ENCODE measurements at places on chromosomes 12 and 14. TPM values are rescaled to one million over a fixed set of nuclear protein-coding genes. Genes with fewer than 3 reads are reported as not detected.
A peak's percentile ranks its signal among the peaks of the same experiment; 100 is the strongest.

DNA sequence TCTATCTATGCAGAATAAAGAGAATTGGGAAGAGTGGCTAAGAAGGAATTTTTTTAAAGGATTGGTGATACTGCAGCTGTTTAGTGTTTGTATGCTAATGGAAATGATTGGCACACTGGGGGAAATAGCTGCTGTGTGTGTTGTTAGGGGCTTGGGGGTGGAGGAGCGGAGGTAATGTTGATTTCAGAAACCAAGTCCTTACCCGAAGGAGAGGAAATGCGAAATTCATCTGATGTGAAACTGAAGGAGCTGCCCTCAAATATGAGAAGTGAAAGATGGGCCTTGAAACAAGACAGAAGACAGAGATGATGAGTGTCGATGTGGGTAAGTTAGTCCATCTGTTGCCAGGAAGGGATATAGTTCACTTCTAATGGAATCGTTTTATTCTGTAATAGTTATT lies 21.2 kb upstream of the RNASE12 start:
- DNase-seq: no peak

DNA sequence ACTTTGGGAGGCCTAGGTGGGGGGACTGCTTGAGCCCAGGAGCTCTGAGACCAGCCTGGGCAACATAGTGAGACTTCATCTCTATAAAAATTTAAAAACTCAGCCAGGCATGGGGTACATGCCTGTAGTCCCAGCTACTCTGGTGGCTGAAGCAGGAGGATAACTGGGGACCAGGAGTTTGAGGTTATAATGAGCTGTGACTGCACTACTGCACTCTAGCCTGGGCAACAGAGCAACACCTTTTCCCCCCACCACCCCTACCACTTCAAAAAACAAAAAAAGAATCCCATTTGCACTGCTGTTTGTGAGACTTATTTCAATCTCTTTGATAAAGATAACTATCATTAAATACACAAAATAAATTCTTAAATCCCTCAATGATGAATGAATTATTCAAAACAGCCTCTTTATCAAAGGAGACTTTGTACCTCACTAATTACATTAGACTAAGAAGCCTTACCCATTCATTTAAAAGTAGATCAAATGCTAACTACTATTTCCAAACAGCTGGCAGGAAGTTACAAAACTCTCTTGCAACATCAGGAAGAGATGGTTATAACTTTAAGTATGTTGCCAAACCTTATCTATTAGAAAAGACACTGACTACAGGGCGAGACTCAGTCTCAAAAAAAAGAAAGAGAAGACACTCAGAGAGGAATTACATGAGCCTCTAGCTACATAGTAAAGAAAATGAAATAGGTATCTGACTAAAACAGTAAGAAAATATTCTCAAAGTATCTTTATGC lies 14.7 kb downstream of the BLTP3B start:
- no peak for DNase-seq

Gene GALNT8
- total RNA-seq: 3.1 TPM

GRCh38 chr14:35438910-35439713 lies 34.6 kb upstream of the NFKBIA start:
- no peak for DNase-seq

- DNase-seq: no peak
Observed at GRCh38 chr12:106519607-106520021, 63.2 kb upstream of the RFX4 start.

DNA sequence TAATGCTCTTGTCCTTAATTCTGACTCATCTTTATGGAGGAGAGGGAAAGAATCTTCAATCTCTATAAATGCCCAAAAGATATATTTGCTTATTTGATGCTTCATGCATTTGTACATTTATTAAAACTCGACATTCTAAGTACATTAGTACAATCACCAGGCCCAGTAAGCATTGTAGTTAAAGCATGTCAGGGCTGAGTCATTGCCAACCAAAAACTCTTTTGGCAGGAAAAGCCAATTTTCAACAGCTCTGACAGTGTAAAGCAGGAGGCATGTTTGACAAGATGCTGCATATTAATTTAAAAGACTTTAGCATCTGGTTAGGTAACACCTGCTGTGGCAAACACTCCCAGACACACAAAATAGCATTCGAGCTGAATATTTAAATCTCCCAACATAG lies 290.9 kb downstream of the PPFIA2 start:
- DNase-seq: no peak

- peak; percentile 44 for DNase-seq
Observed at GRCh38 chr12:121626853-121627640, 717 bp downstream of the ORAI1 start.

DNA sequence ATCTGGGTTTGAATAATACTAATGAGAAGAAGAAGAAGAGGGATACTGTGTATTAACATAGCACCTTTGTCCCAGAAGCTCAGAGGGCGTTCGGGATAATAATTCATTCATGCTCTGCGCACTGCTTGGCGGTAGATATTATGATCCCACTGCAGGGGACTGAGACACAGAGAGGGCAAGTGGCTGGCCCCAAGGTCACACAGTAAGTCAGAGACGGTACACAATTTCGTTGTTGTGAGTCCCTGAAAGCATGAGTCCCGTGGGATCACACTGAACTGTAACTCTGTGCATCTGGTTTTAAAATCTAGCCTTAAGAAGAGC lies 47.9 kb upstream of the PARP11 start:
- no peak for DNase-seq

Gene CLEC4D
- not detected for total RNA-seq

DNA sequence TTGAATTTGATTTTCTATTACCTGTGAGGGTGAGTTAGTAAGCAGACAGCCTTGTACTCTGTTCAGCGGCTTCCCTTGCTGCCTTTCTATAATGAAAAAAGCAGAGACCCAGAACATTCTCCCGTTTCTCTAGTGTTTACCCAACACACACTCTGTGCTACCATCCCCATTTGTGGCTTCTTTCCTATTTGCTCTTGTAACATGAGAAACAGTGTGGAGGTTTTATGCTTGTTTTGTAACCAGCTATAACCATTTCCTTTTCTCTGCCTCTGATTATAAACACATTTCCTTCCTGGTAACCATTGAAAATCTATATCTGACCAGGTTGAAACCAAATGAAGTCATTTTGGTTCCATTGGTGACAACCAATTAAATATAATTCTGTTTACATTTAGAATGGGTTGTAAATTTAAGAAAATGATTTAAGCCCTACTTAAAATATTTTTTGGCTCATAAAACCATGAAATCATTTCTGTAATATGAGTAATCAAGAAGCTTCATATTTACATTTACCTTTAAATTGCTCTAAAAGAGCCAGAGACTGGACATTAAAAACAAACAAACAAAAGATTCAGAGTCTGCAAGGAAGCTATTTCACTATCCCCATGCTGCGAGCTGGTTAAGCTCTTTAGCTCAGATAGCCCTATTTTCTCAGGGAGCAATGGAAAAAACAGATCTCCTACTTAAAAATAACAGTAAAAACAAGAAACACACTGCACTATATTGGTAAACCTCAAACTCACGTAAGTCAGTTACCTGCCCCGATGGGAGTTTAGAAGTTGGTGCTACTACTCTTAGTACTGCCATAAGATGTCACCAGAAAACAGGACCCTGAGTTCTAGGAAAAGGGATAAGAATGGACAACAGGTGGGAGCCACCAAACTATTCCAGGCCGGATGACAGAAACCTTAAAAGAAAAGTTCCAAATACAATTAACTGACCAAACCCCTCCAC lies 206.5 kb upstream of the EEA1 start:
- no peak for DNase-seq

GRCh38 chr14:84959851-84960520 lies 570.0 kb upstream of the FLRT2 start:
- DNase-seq: no peak

GRCh38 chr14:29716150-29716549 lies 211.5 kb downstream of the PRKD1 start:
- DNase-seq: no peak

DNA sequence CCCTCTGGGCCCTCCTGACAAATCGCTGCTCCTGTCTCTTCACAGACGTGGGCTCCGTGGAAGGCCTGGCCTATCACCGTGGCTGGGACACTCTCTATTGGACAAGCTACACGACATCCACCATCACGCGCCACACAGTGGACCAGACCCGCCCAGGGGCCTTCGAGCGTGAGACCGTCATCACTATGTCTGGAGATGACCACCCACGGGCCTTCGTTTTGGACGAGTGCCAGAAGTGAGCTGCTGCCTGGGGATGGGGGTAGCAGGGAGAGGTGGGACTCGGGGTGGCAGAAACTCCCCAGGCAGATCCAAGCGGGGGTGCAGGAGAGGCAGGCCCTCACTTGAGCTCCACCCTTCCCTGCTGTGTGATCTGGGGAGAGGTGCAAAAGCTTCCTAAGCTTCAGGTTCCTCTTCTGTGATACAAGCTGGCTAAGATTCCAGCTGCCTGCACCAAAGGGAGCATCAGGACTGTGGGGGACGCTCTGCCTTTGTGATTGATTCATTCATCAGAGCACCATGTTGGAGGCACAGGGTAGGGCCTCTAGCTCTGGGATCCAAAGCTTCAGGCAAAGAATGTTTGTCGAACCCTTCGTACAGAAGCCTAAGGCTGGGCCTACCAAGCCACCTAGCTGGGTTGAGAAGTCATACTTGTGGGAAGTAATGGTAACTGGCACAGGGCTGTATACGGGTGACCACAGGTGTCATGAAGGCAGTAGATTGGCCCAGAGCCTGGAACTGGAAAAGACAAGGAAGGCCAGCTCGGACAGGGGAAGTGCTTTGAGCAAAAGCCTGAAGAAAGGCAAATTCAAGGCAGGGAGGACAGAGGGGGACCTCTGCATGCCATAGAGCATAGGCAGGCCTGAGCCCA lies 29.1 kb upstream of the NXPH4 start:
- DNase-seq: no peak

- no peak for DNase-seq
Observed at GRCh38 chr12:71011261-71011660, 90.7 kb upstream of the PTPRR start.

Measured in tibial nerve (tissue), 4 donors.